Activated CD4-positive, alpha-beta T cell treated with anti-CD3 and anti-CD28 coated beads, Interleukin-2, amount 50 U/mL, for 4 hours (primary cell): ENCODE measurements at places on chromosomes 12 and 14.

DNA sequence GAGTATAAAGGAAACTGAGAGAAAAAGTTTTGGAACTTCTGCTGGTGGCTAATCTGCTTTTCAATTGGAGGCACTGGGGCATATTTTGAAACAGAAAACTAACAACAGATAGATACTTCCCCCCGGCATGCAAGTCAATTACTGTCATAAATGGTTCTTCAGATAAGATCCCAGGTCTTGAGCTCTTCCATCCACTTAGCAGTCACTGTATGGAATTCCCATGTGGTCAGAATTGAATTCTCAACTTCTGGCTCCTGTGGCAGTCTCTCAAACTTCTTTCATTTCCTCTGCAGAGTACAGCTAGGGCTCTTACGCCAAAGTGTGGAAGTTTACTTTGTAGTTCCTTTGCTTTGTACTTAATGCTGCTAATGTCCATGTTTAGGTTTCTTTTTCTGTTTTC lies 452.2 kb downstream of the IPO8 start:
- DNase-seq, result no peak

- DNase-seq, result no peak
Measured at GRCh38 chr12:3973973-3974644, 100.9 kb upstream of the PARP11 start.

DNA sequence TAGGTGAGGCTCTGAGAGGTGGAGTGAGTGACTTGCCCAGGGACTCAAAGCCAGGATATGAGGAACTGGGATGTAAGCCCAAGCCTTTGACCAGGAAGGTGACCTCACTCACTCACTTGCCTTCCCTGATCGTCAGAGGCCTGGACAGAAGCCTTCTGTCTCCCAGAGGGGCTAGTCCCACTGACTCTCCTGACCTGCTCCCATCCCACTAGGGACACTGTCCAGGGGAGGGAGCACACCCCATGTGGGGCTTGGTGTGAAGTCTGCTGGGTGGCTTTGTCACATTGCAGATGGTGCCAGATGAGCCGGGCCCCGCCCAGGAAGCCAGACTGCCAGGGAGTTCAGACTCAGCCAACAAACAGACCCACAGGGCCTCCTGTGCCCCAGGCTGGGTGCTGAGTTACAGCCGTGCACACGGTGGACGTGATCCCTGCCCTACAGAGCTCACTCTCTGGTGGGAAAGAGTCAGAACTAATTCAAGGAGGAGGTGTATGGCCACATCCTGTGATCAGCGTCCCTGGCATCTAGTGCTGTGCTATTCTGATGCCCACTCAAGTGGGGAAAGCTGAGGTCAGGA lies 28.3 kb downstream of the MMAB start:
- DNase-seq, result no peak

DNA sequence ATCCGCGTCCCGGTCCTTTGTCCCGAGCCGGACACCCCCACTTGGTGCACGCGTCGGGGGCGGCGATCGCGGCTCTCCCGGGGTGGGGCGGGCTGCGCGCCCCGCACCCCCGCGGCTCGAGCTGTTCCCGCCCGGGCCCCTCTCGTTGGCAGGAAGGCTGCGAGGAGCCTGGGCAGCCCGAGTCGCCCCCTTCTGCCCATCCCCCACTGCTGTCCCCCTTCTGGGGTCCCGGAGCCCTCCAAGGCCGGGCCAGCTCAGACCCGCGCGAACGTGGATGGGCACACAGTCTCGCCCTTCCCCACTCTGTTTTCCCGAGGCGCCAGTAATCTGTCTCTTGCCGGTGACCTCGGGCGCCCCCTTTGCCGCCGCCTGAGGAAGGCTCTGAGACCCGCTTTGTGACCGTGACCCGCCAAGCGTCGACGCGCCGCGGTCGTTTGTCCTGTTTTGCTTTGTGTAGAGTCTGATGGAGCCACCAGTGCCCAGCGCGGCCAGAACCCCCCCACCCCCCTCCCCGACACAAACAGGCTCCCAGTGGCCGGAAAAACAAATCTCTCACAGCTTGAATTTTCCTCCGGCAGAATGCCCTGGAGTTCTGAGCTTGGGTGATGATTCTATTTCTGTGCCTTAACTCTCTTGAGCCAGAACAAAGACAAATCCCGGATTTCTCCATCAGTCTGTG lies 610 bp downstream of the C14orf132 start:
- DNase-seq, result no peak

DNA sequence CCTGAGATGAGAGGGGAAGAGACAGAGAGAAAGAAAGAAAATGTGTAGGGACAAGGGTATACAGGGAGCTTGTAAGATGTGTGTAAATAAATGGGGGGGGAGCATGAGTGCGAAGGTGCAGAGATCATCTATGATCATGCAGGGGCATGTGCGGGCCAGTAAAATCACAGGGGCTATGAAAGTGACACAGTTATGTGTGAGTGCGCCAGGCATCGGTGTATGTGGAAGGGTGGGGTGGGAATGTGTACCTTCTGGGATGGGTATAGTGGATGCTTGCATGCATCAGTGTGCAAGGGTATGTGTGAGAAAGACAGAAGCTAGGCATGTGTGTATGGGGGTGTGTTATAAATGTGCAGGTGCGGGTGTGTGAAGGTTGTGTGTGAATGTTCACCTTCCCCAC lies 18.4 kb upstream of the KRT78 start:
- DNase-seq, result no peak

- no peak for DNase-seq
Measured at GRCh38 chr12:71183018-71183417, 25.2 kb upstream of the TSPAN8 start.

DNA sequence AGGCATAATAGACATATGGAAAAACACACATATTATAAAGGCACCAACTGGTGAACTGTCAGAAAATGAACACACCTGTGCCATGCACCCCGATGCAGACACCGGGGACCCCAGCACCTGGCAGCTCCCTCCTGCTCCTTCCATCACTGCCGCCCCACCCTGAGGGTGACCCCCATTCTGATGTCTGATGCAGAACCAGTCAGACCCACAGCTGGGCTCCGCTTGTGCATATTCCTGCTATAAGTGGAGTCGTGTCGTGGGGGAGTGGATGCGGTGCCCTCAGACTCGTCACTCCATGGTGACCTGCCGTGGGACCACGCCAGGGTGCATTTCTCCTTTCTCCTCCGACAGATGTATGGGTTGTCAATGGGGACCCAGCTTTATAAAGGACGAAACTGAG lies 45.7 kb upstream of the MEG3 start:
- DNase-seq, result no peak

- no peak for DNase-seq
Measured at GRCh38 chr12:105480162-105480561, 149.7 kb downstream of the C12orf75 start.
